ENCODE measurements at places on chromosomes 13 and 19.

GRCh38 chr19:15025217-15025616 is 24.1 kb upstream of the CASP14 start:
- DNase-seq, result no peak
- H3K4me3 ChIP-seq, result no peak overlapping the region
- H3K27ac ChIP-seq, result no peak overlapping the region
- H3K36me3 ChIP-seq, result no peaks in the 10 kb centered on the region
- no peaks in the 10 kb centered on the region for H3K4me1 ChIP-seq
- H3K27me3 ChIP-seq, result no peaks in the 10 kb centered on the region

DNA sequence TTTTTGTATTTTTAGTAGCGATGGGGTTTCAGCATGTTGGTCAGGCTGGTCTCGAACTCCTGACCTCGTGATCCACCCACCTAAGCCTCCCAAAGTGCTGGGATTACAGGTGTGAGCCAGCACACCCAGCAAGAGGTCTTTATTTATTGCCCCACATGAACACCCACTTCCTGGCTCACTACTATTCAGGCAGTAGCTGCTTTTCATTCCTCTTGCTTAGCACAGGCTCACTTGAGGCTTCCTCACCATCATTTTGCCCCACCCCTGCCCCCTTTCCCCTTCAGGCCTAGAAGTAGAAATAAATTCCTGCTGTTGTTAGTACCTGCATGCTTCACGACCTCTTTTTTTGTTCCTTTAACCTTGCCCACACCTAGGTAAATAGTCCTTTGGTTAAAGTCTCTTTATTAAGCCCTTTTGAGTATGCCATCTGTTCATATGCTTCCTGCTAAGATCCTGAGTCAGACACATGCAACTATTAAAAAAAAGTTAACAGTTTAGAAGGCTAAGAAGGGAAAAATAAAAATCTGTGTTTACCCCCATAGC is 33.5 kb upstream of the ITM2B start:
- H3K4me1 ChIP-seq, result no peaks in the 10 kb centered on the region
- no peak for DNase-seq
- no peaks in the 10 kb centered on the region for H3K27me3 ChIP-seq
- no peak overlapping the region for H3K27ac ChIP-seq
- no peaks in the 10 kb centered on the region for H3K36me3 ChIP-seq

GRCh38 chr19:35236638-35237400 is 8.3 kb upstream of the FAM187B start:
- no peak overlapping the region for H3K27ac ChIP-seq
- no peaks in the 10 kb centered on the region for H3K27me3 ChIP-seq
- no peaks in the 10 kb centered on the region for H3K4me1 ChIP-seq
- no peak overlapping the region for H3K4me3 ChIP-seq
- H3K36me3 ChIP-seq, result no peaks in the 10 kb centered on the region

DNA sequence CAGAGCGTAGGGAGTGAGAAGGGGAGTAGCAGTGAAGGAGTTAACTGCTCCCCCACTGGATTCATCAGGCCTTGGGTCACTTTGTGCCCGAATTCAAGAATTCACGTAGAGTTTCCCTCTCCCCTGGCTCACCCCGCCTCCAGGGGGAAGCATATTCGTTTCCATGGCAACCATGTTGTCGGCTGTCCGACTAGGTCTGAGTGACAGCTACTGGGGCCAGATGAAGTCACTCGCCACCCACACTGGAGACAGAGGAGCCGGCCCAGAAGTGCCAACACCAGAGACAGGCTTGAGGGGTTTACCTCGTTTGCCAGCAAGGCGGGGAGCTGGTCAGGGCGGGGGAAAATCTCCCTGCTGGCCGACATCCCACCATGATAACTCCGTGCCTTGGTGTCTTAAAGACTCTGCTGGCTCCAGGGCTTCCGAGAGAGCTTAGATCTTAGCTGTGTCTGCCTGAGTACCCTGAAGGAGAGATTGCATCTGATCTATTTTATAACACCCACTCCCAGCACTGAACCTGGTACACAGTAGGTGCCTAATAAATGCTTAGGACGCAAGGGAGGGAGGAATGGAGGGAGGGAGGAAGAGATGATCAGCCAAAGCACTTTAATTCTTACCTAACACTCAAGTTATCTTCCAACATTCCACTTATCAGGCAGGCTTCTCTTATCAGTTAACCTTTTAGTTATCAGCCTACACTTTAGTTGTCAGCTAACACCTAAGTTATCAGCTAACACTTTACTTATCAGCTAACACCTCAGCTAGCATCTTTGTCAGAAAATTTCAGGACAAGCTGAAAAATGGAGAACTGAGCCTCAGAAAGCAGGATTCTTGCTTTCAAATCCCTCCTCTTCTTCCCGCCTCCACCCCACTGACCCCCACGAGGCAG is 57.2 kb upstream of the ZNRF4 start:
- no peaks in the 10 kb centered on the region for H3K36me3 ChIP-seq
- no peaks in the 10 kb centered on the region for H3K4me1 ChIP-seq
- no peak overlapping the region for H3K4me3 ChIP-seq
- H3K27ac ChIP-seq, result no peak overlapping the region
- no peak for DNase-seq
- H3K27me3 ChIP-seq, result no peaks in the 10 kb centered on the region

DNA sequence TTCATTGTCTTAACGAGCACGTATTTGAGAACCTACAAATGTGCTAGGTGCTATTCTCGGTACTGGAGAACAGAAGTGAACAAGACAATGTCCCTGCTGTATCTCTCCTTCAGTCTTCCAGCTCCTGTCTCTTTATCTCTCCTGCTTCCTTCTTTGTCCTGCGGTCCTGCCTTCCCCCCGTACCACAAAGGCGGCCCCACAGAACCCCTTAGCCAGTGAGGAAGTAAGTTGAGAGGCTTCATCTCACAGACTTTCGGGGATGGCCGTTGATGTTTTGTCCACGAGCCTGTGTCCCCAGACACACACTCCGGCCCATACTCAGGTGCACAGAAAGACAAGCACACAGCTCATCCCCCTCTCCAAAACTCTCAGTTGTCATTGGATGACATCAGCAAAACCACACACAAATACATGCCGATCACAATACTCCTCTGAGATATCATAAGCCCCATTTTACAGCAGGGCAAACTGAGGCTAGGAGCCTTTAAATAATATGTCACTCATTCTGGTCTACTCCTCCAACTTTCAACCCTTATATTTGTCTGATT is 507 bp upstream of the SWSAP1 start:
- H3K27me3 ChIP-seq, result no peaks in the 10 kb centered on the region
- peak overlapping the region; percentile 74 for H3K4me3 ChIP-seq
- DNase-seq, result no peak
- H3K27ac ChIP-seq, result peak overlapping the region; percentile 92
- no peaks in the 10 kb centered on the region for H3K36me3 ChIP-seq

- H3K27ac ChIP-seq, result no peak overlapping the region
- H3K4me3 ChIP-seq, result peak overlapping the region; percentile 47
- H3K27me3 ChIP-seq, result peaks cover 42% of the 10 kb centered on the region
- peaks cover 20% of the 10 kb centered on the region for H3K4me1 ChIP-seq
- H3K36me3 ChIP-seq, result no peaks in the 10 kb centered on the region
- no peak for DNase-seq
Measured at GRCh38 chr13:94710881-94711560, 1.3 kb downstream of the SOX21 start.

DNA sequence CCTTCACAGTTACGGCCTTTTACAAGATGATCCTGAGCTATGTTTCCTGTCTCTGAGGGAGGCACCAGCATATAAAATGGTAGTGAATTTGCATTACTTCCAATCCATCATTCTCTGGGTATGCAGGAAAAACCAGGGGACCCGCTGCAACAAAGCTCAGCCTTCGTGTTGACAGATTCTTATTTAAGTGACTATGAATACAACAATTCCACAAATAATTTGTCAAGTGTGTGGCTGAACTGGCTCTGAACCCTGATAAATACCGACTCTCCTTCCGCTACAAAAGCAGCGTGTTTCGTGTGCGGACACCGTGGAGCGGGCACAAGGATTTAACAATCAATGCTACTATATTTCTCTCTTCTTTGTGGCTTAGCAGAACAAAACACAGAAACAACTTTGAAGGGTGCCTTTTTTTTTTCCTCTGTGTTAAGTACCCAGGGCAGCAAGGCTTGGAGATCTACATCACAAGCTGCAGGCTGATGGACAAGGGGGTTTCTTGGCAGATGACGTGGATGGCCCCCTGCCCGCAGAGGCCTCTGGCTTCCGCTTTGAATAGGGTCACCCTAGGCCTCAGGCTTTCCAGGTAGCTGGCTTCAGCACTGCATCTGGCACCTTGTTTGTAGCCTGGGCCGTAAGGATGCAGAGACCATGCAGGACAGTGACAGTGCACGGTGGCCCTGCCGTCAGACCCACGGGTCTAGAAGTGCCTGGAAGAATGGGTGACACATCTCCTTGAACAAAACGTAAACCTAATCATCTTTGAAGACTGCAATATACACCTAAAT is 280.5 kb upstream of the TSHZ3 start:
- no peak overlapping the region for H3K4me3 ChIP-seq
- H3K4me1 ChIP-seq, result no peaks in the 10 kb centered on the region
- no peaks in the 10 kb centered on the region for H3K36me3 ChIP-seq
- no peak overlapping the region for H3K27ac ChIP-seq

DNA sequence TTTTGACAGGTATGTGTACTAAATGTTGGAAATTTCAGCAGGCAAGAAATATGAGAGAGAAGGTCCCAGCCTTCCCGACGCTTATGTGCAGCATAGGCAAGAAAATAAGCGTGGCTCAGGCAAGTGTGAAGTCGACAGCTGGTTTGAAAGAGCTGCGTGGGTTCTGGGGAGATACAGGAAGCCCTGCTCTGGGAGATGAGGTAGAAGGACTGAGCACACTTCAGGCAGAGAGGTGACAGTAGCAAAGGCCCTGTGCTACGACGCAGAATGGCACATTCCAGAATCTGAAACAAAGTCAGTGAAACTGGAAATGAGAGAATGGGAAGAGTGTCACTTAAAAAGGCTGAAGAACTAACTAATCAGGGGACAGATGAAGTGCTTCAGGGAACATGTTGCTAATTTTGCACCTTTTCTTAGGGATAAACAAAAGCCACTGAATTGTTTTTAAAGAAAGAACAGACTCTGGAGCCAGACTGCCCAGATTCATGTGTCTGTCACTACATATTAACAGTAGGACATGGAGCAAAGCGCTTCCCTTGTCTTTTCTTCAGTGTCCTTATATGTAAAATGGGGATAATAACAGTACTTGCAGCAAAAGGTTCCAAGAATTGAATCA is 160.1 kb downstream of the SPRY2 start:
- no peak for DNase-seq
- no peaks in the 10 kb centered on the region for H3K27me3 ChIP-seq
- H3K27ac ChIP-seq, result no peak overlapping the region

GRCh38 chr19:11020982-11021759 is 60.3 kb downstream of the SMARCA4 start:
- peaks cover 67% of the 10 kb centered on the region for H3K36me3 ChIP-seq
- no peaks in the 10 kb centered on the region for H3K27me3 ChIP-seq
- no peak overlapping the region for H3K27ac ChIP-seq
- H3K4me3 ChIP-seq, result no peak overlapping the region
- H3K4me1 ChIP-seq, result no peaks in the 10 kb centered on the region
- no peak for DNase-seq

DNA sequence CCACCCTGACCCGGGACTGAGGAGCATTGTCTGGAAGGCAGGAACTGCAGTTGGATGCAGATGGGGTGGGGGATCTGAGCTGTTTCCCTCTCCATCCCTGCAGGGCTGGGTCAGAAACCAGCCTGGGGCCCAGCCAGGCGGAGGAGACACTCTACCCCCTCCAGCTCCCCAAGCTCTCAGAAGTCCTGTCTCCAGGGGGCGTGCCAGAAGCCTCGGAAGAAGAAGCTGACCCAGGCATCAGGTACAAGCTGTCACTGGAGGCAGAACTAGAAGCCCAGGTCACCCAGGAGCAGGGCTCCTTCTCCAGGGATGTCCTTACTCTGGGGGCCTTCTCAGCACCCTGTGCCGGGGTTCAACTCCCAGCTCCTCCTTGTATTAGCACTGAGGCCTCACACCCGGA is 15.5 kb downstream of the SIX5 start:
- no peak for DNase-seq
- H3K4me1 ChIP-seq, result no peaks in the 10 kb centered on the region
- H3K27ac ChIP-seq, result no peak overlapping the region
- no peaks in the 10 kb centered on the region for H3K27me3 ChIP-seq
- no peaks in the 10 kb centered on the region for H3K36me3 ChIP-seq
- no peak overlapping the region for H3K4me3 ChIP-seq

DNA sequence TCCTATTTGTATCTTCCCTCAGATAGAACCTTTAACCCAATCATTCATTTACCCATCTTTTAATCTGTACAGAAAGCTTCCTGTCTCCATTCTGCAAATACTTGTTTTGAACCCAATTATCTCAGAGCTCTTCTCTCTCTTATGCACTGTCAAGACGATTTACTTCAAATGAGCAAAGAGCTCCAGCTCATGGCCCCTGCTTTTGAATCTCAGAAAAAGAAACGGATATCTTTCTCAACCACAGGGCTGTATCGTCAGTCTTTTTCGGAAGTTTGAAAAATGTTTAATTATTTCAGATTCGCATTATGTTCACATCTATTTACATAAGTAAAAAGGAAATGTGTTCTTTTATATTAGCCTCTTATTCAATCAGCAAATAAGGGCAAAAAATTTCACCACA is 322.7 kb upstream of the NBEA start:
- no peak overlapping the region for H3K4me3 ChIP-seq
- no peaks in the 10 kb centered on the region for H3K36me3 ChIP-seq
- H3K4me1 ChIP-seq, result peaks cover 6% of the 10 kb centered on the region
- DNase-seq, result no peak
- H3K27ac ChIP-seq, result no peak overlapping the region

GRCh38 chr19:13987101-13987890 is 18.8 kb downstream of the RFX1 start:
- no peak for DNase-seq
- H3K27me3 ChIP-seq, result no peaks in the 10 kb centered on the region
- H3K27ac ChIP-seq, result peak overlapping the region; percentile 77
- peak overlapping the region; percentile 48 for H3K4me3 ChIP-seq
- peaks cover 19% of the 10 kb centered on the region for H3K4me1 ChIP-seq

GRCh38 chr13:75585153-75585552 is 35.6 kb downstream of the UCHL3 start:
- no peak for DNase-seq
- H3K27me3 ChIP-seq, result no peaks in the 10 kb centered on the region
- H3K4me3 ChIP-seq, result no peak overlapping the region
- no peak overlapping the region for H3K27ac ChIP-seq

GRCh38 chr13:79282976-79283375 is 123.1 kb downstream of the RBM26 start:
- H3K36me3 ChIP-seq, result no peaks in the 10 kb centered on the region
- no peaks in the 10 kb centered on the region for H3K4me1 ChIP-seq
- H3K27me3 ChIP-seq, result no peaks in the 10 kb centered on the region
- no peak overlapping the region for H3K4me3 ChIP-seq
- no peak for DNase-seq
- H3K27ac ChIP-seq, result no peak overlapping the region

- no peak overlapping the region for H3K4me3 ChIP-seq
- no peaks in the 10 kb centered on the region for H3K36me3 ChIP-seq
- no peaks in the 10 kb centered on the region for H3K27me3 ChIP-seq
- no peaks in the 10 kb centered on the region for H3K4me1 ChIP-seq
- no peak overlapping the region for H3K27ac ChIP-seq
- DNase-seq, result no peak
Measured at GRCh38 chr19:35451338-35452096, 3.5 kb downstream of the FFAR2 start.

DNA sequence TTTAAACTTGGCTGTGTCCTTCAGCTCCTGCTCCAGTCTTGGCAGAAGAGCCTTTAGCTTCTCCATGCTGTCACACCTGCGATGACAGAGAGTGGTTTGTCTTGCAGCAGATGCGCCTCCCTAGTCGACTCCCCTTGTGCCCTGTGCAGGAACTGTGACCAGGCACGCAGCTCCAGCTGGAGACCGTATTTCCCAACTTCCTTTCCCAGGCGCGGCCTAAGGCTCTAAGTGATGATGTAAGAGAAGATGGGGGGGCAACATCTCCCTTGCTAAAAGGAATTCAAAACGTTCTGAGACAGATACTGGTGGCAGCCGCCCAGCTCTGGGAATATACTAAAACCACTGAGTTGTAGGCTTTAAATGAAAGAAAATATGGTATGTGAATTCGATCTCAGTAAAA is 16.3 kb downstream of the DCUN1D2 start:
- H3K36me3 ChIP-seq, result peaks cover 9% of the 10 kb centered on the region
- no peaks in the 10 kb centered on the region for H3K27me3 ChIP-seq
- DNase-seq, result no peak
- no peak overlapping the region for H3K27ac ChIP-seq

Measured in thoracic aorta (tissue), 2 donors.